ENCODE measurements at places on chromosomes 2 and 18.

DNA sequence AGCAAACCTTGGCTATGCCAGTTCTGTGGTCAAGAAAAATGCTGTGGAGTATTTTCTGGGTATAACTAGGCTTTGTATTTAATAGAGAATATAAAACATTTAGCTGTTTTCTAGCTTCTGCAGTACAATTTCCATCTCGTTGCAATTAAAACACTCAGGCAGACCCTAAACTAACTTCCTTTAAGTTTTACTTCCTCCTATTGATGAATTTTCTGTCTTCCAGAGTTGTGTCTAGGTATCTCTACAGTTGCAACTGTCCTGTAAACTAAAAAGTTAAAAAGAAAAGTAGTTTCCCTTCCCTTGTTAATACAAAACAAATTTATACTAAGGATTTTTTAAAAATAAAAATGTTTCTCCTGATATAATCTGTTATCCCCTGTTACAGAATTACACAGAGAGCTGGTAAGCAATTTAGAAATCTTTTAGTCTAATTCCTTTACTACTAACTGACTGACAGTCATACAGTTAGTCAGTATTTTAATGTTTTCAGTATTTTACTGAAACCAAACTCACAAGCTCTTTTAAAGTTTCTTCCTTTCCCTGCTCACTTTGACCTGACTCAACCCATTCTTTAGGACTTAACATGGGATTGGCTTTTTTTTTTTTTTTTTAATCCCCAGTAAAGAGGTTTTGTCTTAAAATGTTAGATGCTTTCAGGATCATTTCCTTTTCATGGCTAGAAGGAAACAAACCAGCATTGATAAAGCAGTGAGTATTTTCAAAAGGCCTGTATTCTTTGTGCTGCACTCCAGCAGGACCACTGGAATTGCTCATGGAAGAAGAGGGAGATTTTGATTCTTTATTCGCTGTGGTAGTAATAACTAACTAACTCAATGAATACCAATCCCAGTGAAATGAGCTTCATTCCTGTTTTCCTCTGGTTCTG, 22.9 kb downstream of the ITGAV start:
- DNase-seq, result no peak

DNA sequence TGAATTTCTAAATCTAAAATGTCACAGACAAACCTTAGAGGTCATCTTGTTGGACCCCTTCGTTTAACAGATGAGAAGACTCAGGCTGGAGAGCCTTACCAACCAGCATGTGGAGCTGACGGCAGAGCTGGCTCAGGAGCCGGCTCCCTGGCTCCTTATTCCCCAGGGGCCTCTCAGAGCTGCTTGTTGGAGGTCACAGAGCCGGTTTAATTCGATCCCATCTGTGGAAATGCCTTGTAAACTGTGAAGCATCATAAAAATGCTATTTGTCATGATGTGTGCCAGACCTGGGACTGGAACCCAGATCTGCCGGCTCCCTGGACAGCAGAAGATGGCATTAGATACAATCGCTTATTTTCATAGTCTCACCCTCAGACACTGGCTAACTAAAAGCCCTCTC, 8.2 kb upstream of the CIB4 start:
- DNase-seq, result no peak

DNA sequence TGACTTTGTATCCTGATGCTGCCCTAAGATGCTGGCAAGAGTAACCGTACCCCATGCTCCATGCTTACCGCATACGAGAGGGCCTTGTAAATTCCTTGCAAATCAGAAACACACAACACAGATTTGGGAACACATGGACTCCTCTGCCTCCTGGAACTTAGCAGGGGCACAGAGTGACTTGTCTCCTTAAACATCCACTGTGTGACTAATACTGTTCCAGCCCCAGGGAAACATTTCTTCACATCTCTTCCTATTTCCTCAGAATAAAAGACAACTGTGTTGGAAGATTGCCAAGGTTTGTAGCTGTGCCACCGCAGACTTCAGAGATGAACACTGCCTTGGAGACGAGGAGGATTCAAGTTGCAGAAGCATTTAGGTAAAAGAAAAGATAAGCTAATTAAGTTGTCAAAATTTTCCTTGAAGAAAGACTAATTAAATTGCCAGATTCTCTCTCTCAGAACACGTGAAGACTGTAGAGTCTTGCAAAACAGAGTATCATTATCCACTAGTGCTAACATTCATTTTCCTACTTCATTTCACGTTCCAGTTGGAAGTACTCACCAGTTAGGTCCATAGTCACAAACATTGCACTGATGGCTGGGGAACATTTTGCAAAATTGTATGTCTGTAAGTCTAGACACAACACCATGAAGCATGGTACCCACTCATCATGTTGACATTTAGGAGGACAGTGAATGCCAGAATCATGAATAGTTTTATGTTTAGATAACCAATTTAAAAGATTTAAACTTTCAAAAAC, 188.8 kb downstream of the TSN start:
- no peak for DNase-seq

DNA sequence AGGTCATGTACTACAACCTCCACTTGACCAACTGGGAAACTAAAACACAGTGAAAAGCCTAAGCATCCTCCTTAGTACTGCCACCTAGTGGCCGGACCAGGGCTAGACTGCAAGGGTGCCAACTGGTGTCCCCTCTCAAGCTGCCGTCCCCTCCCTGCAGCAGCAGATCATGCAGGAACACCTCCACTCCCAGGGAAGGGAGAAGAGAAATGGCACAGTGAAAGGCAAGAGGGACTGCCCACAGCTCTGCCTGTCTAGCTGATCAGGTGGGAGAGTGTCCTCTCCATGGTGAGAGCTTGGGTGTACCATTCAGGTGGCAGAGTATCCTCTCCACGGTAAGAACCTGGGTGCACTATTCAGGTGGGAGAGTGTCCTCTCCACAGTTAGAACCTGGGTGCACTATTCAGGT, 78.1 kb downstream of the AAK1 start:
- DNase-seq, result peak; percentile 50

Measured in head of caudate nucleus (tissue), 42 donors.